ENCODE measurements at places on chromosomes 3 and 15.

DNA sequence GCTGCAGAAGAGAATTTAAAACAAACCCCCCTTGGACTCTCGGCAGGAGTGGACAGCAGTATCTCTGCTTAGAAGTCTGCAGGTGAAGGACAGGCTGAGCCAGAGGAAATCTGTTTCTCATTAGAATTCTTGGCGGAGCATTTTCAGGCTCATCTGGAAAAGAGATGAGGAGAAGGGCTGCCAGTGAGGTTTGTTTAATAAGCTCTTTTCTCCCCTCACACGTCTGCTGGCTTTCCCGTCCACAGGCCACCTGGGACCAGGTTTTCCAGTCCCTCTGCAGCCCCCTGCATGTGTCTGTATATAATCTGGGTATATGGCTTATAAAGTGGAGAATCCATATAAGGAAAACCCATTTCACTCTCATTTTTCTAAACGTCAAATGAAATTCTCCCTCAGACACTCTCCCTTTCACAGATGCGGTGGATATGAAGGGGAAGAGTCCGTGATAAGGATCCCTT is 155.4 kb upstream of the TPM1 start:
- no peak for DNase-seq

- DNase-seq, result no peak
Measured at GRCh38 chr15:40340740-40341400, at the start of gene CCDC9B. CCDC9B (minus strand) TSS chr15:40340939; CDS start chr15:40340819, 120 bp downstream.

- no peak for DNase-seq
Measured at GRCh38 chr15:20106026-20106425, 435.6 kb downstream of the GOLGA6L6 start.

DNA sequence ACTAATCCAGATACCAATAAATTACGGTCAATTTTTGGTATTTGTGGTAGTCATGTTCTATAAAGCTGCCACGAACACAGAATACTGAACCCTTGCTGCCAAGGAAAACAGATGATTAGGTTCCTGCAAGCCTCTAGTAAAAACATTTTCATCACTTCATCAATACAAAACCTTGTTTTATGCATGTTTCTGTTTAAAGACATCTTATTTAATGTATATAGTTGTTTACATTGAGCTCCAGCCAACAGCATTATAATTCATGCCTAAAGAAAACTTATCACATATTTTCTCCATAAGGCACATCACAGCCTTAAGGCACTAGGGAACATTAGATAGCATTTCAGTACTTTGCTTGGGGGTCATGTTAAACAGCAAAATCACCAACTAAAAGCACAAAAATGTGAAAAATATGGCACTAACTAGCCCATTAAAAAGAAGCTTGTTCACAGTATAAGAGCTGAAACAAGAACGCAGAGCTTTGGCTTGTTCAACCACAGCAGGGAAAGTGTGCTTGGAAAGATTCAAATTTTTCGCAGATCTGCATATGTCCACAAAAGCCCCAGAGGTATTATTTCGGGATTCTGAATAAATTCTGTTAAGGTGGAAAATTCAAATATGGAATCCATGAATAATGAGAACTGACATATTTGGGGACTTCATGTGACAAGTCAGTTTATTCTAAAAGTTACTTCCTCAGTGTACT is 27.7 kb downstream of the POLQ start:
- DNase-seq, result no peak

Data from activated T-cell treated with anti-CD3 and anti-CD28 coated beads, Interleukin-2, amount 50 U/mL, for 72 hours (primary cell).